ENCODE measurements at places on chromosomes 12 and 14.

DNA sequence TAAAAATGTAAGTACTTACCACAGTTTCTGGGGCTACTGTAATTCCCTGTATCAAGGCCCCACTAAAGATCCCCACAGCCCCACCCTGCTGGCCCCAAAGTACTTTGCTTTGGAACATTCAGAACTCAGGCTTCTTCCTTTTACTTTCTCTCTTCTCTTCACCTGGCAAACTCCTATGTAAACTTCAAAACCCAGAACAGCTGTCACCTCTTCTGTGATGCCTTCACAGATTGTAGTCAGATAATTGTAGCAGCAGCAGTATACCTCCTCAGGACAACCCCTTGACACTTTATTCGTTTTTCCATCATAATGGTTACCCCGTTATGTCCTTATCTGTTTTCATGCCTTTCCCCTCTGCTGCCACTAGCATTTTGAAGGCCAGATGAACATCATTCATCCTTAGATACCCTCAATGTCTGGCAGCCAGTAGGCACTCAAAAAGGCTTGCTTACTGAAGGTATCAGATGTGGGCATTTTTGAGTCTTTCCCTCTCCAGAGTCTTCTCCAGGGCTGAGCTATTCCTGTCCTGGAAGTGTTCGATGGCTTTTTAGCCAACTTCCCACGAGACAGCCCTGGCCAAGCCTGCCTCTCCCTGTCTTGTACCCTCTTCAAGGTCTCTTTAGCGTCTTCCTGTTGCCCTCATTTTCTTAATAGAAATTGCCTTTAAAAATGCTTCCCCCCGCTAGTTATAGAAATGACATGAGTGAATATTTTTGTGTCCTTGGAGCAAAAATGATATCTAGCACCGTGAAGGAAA is 7.4 kb downstream of the PLBD2 start:
- no peak for DNase-seq

- DNase-seq: no peak
Observed at GRCh38 chr12:41552588-41552987, 364.5 kb downstream of the PDZRN4 start.

- no peak for DNase-seq
Observed at GRCh38 chr12:103442822-103443221, 52.9 kb downstream of the C12orf42 start.

DNA sequence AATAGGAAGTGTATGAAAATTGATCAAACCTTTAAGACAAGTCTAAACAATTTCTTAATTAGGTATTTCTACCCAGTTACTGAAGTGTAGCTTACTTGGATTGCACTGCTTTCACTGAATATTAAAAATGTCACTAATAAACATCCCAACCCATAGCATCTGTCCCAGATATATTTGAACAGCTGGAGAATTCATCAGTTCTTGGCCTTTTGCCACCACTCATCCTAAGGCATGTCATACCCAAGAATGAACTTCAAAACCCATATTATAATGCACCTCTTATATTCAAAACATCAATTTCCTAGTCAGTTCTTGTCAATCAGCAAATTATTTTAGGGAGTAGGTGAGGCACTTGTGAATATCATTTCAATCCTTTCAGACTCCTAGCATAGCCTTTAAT is 392.3 kb downstream of the PAWR start:
- DNase-seq: no peak

Data from NCI-H526 treated with DMSO at 0.1 percent for 48 hours (cell line).